Stimulated activated naive CD4-positive, alpha-beta T cell treated with Interleukin-2 at 50 U/mL for 16 hours (primary cell): ENCODE measurements at places on chromosomes 11 and 22.

- no peak for DNase-seq
Observed at GRCh38 chr22:27381552-27381951, 420.0 kb downstream of the MN1 start.

- DNase-seq: peak; percentile 78
Observed at GRCh38 chr22:31977141-31977841, 33.0 kb downstream of the YWHAH start.

DNA sequence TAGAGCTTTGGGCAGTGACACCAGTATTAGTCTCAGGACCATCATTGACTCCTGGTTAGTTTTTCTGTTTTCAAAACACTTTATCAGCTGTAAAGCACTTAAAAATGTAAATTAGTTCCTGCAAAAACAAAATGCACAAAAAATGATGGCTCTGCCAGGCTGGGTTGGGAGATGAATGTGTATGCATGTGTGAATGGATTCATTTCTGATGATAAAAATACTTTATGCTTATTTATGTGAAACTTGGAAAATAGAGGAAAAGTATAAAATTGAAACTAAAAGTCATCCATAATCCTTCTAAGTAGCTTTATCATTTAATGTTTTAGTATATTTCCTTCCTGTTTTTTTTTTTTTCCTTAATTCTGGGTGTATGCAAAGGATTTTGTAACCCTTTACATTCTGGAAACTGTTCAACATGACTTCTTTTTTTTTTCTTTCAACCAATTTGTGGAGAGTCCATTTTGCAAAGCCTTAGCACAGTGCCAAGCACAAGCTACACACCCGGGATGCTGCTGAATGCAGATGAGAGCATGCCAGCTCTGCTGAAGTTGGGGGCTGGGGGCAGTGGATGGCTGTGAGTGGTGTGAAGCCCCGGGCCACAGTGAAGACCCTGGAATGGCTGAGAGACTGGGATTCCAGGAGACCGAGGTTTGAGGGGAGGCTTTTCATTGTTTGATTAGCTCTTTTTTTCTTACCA is 37.6 kb downstream of the PTPRJ start:
- DNase-seq: no peak

DNA sequence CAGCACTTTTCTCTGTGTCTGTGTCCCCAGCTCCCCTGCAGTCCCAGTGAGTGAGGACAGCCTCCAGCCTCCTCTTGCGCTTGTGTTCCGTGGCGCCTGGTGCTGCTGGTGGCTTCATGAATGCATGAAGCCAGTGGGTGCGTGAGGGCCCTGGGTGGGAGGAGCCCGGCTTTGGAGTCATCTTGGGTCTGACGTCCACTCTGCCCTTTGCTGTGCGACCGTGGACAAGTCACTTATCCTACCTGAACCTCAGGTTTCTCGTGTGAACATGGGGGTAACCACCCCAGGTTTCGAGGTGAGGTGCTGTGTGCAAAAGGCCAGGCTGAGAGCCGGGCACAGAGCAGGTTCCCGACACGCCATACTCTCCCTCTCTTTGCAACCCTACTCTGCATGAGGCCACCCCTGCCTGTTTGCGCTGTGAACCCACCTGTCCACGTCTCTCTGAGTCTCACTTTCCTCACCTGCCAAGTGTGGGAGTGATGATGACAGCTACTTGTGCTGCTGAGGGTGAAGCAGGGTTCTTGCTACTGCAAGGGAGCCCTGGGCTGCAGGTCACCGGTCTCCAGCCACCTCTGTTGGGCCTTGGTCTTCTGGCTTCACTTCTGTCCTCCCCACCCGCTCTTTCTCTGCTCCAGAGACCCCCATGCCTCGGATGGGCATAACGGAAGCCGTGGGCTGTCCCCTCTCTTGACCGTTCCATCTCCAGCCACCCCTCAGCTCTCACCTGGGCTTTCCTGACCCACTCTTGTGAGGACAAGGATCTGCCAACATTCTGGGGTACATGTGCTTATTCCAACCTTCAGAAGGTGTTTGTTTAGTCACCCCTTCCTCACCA is 537.6 kb downstream of the TBC1D22A start:
- DNase-seq: no peak

GRCh38 chr11:85266646-85267045 is 360.5 kb downstream of the DLG2 start:
- DNase-seq: no peak

- DNase-seq: no peak
Observed at GRCh38 chr11:114150671-114151070, 91.2 kb downstream of the ZBTB16 start.

DNA sequence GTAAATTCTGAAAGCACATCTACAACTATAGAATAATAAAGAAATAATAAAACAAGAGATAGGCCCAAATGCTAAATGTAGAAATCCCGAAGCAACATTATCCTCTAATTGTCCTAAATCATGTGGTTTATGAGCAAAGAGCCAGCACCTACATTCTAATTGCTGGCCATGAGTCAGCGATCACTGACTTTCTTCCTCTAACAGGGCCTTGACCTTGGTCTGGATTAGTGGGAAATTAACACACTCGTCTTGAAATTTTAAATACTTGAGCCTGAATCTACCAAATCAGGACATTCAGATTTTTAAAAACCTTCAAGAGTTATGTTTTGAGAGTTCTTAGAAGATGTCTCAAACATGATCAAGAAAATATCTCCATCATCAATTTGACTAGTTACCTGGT is 727.6 kb downstream of the METTL15 start:
- no peak for DNase-seq

DNA sequence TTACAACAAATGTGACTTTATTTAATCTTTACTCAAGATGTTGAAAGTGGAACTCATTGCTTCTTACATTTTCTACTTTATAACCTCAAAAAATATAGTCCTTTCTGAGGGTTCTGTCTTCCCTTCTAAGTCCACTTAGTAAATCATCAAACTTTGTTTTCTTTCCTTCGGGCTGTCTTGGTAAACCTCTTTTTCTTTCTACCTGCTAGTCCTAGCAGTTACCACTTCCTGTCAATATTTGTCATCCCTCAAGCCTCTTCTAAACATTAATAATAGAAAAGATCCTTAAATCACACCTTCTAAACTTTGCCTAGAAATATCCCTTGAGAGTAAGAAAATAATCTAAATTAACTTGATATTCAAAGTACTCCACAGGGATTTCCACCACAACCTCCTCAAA is 580.4 kb downstream of the CNTN5 start:
- no peak for DNase-seq
